ENCODE measurements at places on chromosomes 3 and 15.

- no peak for DNase-seq
These were observed 466 bp downstream of the NFKBIZ start for GRCh38 chr3:101849714-101850245.

DNA sequence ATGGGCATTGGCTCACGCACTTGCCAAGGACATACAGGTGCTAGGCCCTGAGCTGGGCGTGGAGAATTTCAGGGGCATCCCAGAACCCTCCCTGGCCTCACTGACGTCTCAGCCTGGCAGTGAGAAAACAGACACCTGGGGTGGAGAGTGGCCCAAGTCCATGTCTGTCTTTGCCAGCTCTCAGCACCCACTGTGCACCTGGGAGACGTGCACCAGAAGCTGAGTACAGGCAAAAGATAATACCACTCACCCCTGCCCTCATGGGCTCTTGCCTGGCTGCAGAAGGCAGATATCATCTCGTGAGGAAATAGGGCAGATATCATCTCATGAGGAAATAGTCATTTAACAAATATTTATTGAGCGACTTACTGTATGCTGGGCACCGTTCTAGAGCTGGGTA lies 8.0 kb downstream of the LOXL1 start:
- no peak for DNase-seq

GRCh38 chr3:167691366-167691765 lies 37.6 kb upstream of the WDR49 start:
- DNase-seq: no peak

GRCh38 chr3:2921903-2922302 lies 188.3 kb downstream of the IL5RA start:
- DNase-seq: no peak

- no peak for DNase-seq
These were observed 19.3 kb upstream of the ETV5 start for GRCh38 chr3:186128158-186128557.

- DNase-seq: no peak
These were observed 38.4 kb downstream of the UBP1 start for GRCh38 chr3:33401781-33402180.

DNA sequence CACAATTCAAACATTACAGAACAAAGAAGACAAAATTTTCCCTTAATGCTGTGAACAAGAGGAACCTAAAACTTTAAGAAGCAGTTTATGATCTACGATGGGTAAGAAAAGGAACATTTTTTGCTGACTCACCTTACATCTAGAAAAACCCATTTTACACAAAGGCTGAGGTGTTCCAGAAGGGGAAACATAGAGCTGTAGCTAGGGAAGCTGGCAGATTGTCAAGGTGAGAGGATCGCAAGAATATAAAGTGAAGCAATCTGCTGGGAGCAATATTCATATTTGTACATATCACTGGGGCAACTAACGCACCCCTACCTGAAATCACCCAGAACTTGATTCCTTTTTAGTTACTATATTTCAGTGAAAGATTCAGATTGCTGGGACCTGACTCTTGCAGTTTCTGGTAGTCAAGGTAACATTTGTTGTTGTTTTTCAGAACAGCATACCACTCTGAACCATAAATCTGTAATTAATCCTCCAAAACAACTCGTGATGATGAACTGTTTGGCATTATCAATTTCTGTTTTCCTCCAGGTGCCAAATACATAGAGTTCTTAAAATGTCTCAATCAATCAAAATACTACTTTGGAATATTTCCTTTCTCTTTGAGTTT lies 184.1 kb upstream of the LRRC3B start:
- no peak for DNase-seq

GRCh38 chr3:63960048-63960711 lies 48.0 kb upstream of the SCAANT1 start:
- no peak for DNase-seq

DNA sequence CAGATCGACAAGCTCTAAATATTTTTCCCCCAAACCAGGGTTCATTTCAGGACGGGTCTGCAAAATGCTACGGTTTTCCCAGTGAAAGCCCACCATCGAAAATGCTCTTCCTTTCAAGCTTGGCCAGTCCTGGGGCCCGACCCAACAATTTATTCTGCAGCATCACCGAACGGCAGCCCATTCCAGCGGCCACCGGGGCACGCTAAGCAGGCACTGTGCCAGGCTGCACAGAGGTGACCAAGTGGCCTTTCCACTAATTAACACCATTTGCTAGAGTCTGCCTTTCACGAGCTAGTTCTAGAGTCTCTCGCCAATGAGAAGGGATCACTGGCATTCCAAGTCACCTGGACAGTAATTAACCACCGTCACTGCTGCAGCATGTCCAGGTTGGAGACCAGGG lies 14.4 kb downstream of the RGMA start:
- DNase-seq: no peak

DNA sequence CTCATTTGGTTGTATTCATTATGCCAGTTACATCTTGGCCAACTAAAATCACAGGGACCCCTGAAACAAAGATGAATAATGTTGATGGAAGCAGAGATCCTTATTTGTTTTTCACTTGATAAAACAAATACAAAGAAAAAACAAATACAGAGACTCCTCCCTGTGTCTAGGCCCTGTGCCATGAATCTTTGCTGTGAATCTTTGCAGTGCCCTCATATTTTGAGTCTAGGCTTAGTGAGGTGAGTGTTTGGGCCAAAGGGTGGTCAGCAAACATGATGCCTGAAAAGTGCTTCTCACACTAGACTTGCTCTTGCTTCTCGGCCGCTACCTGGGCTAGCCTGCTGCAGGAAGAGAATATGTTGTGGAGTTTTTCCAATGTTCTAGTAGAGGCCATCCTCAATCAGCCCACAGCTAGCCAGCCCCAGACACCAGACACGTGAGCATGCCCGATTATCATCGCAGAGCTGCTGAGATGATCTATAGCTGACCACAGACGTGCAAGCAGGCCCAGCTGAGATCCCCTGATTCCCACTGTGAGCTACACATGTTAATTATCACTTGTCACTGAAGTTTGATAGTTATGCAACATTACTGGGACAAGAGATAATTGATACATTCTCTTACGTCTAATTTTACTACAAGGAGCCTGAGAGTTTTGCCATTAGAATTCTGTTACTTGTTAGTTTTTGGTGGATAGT lies 191.4 kb downstream of the THRB start:
- no peak for DNase-seq

GRCh38 chr15:80060356-80061006 lies 1.0 kb downstream of the ZFAND6 start:
- no peak for DNase-seq

GRCh38 chr3:72722930-72723726 lies 125.1 kb downstream of the SHQ1 start:
- no peak for DNase-seq

DNA sequence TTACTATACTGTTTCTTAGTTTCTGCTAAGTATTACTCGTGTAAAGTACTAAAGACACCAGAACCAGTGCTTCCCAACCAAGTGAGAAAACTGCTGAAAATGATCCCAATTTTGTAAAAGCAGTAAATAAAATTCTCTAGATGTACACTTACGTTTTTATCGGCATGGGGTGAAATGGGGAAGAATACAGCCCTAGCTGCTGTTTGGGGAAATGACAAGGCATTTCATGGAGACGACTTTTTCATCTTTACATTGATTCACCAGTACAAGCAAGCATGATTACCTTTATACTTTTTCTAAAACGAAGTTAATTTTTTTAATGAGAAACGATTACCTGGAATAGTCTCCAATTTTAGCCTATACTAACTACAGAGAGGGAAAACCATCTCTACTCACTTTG lies 1.4 kb downstream of the PSMD6 start:
- DNase-seq: no peak

GRCh38 chr3:193190146-193190786 lies 50.8 kb upstream of the PLAAT1 start:
- no peak for DNase-seq

- DNase-seq: no peak
These were observed 42.5 kb upstream of the MYO5C start for GRCh38 chr15:52338058-52338457.

- DNase-seq: no peak
These were observed 40.1 kb upstream of the PDCD6IP start for GRCh38 chr3:33758281-33758680.

- no peak for DNase-seq
These were observed 188.5 kb downstream of the FAM43A start for GRCh38 chr3:194874206-194874605.

- no peak for DNase-seq
These were observed 46.9 kb upstream of the MUC13 start for GRCh38 chr3:124981472-124981871.

- DNase-seq: no peak
These were observed 89.2 kb upstream of the MEF2A start for GRCh38 chr15:99476413-99477222.

DNA sequence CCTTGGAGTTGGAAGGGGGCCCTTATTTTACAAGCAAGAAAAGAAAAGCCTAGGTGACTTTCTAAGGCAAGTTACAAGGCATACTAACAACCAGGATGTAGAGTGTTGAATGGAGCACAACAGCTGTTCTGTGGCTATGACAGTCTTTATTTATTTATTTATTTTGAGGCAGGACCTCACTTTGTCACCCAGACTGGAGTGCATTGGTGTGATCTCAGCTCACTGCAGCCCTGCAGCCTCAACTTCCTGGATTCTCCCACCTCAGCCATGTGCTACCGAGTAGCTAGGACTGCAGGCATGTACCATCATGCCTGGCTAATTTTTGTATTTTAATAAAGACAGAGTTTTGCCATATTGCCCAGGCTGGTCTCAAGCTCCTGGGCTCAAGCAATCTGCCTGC lies 973.4 kb downstream of the ROBO1 start:
- no peak for DNase-seq
